ENCODE measurements at places on chromosomes 12 and 14.

GRCh38 chr14:100108840-100109593 is 43.8 kb downstream of the EVL start:
- DNase-seq = no peak

GRCh38 chr12:122052285-122052684 is 26.3 kb upstream of the MLXIP start:
- DNase-seq = no peak

- DNase-seq = no peak
Measured at GRCh38 chr14:98931126-98931525, 340.9 kb downstream of the BCL11B start.

DNA sequence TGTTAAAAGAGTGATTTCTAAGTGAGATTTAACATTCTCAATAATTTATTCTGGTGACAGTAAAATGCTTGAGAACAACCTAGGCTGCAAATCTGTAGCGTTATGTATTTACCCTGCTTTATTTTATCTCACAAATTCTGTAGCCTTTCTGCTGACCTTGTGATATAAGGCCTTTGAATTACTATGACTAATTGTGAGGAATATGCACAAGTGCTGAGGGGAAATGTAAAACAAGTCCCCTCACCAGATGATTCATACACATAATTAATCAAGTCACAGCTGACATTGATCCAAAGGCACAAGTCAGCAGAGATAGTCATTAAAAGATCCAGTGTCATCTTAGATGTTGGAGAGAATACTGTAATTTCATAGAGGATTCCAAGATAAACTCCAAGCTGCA is 992.7 kb upstream of the USP15 start:
- no peak for DNase-seq

- no peak for DNase-seq
Measured at GRCh38 chr12:6849427-6849826, 1.7 kb downstream of the CDCA3 start.

- DNase-seq = no peak
Measured at GRCh38 chr14:79306546-79306945, 904.8 kb downstream of the DIO2 start.

DNA sequence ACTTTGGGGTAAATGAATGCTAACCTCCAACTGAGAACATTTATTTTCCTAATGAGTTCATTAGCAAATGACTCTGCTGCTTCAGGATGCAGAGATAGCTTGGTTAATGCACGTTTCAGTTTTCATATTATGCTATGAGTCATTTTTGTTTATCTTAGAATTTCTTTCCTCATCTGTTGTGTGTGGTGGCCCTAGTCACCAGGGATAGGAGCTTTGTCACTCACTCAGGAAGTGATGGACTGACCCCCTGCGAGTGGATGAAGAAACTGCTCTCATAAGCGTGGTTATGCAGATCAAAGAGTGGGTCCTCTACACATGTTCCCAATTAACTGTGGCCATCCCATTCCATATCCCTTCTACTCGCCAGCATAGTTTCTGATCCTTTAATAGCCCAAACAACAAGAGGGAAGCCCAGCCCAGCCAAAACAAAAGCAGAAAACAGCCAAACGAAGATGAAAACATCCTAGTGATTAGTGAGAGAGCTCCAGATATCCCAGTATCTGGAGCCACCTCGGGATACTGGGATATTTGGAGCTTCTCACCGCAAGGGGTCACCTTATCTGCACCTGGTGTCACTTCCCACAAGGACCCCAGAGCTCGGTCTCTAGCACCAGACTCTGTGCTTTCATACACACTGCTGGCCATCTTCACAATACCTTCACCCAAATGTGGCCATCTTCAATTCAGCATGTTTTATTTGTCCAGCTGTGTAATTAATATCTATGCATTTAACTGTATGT is 8.6 kb downstream of the TC2N start:
- no peak for DNase-seq

DNA sequence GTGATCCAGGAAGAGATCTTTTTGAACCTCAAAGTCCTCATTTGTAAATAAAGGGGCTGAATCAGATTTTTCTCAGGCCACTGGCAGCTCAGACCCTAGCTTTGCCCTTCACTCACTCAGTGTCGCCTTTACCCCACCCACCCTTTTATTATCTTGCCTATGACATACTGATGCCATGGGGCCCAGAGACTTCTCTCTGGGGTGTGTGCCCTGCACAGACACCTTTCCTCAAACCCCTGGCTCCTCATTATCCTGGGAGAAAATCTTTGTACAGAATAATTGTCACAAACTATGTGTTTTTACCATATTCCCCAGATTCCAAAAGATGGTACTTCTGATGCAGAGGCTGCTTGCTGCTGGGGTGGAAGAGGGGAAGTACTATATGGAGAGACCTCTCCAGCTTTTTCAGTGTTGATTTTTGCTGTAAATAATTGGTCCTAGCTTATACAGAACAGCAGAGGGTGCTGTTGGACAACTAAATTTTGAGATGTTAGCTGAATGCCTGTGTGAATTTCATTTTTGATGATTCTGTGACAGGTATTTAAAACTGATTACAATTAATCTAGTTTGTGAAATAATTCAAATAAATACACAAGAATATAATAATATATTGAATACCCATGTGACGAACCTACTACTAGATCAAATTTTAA is 53.9 kb upstream of the DCD start:
- DNase-seq = peak; percentile 15

DNA sequence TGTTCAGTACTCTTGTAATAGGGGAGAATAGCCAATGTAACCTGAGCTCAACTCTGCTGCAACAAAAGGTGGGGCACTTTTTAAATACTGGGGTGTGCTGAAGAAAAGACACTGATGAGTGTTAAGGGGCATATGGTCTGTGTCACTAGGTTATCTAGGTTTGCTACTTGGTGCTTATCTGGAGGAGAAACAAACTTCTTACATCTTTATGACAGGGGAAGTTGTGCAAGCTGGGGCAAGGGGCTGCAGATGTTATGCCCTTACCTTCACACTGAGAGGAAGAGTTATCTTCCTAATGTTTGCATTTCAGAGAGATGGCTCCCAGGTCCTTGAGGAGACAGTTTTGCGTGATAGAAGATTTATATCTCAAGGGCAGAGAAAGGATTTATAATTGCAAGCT is 90.9 kb upstream of the PKP2 start:
- DNase-seq = no peak

GRCh38 chr12:123986374-123986965 is 13.5 kb downstream of the ZNF664 start:
- DNase-seq = no peak

- DNase-seq = no peak
Measured at GRCh38 chr14:47846008-47846407, 170.6 kb upstream of the MDGA2 start.

GRCh38 chr14:75450381-75451276 is 22.8 kb downstream of the JDP2 start:
- no peak for DNase-seq

DNA sequence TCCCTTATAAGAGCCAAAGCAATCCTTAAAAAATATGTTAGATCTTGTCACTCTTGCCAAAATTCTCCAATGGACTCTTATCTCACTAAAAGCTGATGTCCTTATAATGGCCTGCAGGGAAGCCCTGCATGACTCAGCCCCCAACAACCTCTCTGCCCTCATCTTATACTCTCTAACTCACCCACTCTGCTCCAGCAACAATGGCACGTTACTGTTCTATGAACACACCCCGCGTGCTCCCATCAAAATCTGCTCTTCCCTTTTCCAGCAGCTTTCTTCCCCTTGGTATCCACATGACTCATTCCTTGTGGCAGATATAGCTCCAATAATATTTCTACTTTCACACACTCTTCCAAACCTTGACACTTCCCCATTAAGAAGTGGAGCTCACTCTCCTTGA is 108.1 kb downstream of the DENND5B start:
- no peak for DNase-seq

GRCh38 chr12:31669020-31669419 is 9.5 kb downstream of the ETFBKMT start:
- no peak for DNase-seq

DNA sequence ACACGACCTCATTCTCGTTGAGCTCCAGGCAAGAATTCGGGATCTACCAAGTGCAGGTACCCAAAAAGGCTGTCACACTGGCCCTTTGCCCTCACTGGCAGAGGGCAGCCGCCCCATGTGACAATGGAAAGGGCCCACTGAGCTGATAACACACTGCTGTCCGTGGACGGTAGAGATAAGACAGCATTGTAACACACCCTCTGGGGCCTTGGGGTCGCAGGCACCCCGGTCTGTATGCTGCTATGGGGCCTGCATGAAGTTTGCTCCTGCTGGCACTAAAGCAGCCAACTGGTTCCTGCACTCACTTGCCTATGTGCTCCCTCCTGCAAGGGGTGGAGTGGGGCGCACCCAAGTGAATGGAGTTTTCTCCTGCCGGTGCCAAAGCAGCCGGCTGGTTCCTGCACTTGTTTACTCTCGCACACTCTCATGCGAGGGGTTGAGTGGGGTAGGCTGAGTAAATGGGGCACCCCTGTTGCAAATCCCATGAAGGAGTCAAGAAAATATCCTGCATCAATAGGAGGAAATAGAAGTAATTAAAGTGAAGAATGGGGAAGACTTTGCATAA is 477.9 kb downstream of the ATP23 start:
- no peak for DNase-seq

- DNase-seq = no peak
Measured at GRCh38 chr12:125418902-125419564, 353.8 kb downstream of the AACS start.

DNA sequence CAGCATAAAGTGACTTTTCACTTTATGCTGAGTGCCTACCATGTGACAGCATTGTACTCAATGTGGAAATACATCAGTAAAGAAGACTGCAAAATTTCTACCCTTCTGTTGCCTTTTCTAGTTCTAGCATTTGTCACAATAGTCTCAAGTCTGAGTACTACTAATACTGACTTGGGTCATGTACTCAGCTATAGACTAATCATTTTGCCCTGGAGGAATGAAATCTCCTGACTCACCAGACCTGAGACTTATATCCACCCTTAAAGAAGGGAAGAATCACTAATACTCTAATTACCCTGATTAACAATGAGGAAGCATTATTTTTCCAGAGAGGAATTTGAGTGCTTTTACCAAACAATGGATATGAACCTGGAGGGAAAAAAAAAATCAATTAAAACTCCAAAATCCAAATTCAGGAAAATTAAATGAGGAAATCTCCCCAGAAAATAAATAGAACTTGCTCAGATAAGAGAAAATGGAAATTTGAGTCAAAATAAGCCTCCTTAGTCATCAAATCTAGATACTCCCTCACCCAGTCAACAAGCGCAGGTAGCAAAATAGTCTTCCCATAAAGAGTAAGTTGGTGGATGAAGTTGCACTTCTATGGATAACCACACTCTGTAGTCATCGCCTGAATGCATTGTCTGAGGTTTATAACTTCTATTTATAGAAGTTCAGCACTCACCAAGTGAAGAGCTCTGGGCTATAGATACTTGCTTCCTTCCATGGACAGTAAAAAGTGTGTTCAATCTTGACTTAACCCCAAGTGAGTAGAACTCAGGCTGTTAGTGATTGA is 386.6 kb downstream of the SYT1 start:
- DNase-seq = no peak

DNA sequence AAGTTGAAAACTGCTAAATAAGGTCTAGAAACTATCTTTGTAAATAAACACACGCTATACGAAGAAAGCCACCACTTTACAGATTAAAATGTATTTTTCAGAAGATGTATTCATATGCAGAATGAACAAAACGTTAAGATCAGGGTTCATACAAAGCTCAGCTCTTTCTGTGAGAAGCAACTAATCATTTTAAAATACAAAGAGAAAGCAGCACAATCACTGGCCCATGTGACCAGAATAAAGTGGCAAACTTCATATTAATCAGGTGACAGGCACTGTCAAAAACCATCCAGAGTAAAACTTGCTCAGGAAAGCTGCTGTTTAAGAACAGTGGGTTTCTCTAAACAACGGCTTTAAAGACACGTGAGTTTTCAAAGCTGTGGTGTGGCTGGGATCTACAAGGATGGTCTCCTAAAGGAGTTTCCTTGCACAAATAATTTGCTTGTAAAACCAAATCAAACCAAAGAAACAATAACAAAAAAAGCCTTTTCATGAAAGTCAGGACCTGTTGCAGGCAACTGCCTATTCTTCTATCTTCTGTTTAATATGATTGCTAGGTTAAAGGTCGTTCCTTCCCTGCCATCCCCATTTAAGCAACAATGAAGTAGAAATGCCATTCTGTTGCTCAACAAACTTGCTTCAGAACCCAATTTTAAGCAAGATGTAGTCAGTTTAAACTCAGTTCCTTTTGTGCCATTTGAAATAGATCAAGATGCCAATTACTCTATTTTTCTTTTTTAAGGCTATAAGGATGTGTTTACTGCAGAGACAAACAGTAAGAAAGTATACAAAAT is 22.3 kb downstream of the SEL1L start:
- DNase-seq = no peak

DNA sequence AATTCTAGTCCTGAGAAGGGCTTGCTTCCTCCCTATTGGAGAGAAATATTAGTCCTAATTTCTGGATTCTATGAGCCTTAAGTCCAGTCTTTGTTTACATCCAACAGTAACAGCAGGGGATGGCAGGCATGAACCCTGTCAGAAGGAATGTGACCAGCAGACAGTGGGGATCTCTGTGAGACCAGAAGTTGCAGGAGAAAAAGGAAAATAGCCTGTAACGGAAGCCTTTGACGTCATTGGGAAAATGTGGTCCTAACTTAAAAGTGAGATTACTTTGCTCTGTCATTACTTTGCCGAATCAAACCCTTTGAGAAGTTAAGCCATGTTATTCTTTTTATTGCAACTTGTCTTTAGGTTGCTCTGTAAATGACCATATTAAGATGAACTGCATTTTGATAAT is 218.2 kb upstream of the PRICKLE1 start:
- DNase-seq = no peak

DNA sequence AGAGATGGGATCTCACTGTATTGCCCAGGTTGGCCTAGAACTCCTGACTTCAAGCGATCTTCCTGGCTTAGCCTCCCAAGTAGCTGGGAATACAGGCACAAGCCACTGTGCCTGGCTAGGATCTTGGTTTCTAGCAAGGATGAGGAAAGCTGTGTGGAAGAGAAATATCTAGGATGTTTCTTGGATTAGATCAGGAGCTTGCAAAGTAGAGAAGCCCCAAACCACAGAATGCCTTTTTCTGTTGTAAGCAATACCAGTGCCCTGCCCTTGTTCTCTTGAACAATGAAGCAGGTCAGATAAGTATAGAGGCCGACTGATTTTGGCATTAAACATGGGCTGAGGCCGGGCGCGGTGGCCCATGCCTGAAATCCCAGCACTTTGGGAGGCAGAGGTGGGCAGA is 44.3 kb upstream of the STRN3 start:
- no peak for DNase-seq

GRCh38 chr14:100039903-100040302 is 25.3 kb upstream of the EVL start:
- DNase-seq = no peak

GRCh38 chr12:57838594-57839302 is 7.8 kb downstream of the CTDSP2 start:
- no peak for DNase-seq

GRCh38 chr14:92768795-92769194 is 20.4 kb upstream of the LGMN start:
- DNase-seq = no peak

DNA sequence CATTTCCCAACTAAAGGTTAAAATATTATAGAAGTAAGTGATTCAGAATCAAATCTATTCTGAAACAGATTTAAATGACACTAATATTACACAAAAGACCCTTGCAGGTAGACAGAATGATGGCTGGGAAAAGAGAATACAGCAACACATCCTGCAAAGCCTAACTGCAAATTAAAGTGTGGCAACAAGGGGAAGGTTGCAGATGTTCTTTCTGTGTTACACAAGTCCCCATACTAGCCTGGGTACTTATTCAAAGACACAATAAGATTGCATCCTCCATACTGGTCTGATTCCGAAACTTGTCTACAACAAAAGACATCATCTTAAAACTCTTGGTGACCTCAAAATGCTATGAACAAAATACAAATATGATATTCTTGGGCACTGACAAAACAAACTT is 50.5 kb downstream of the R3HDM2 start:
- no peak for DNase-seq

All from GM18507 (cell line).